Activated T-helper 17 cell treated with anti-CD3 and anti-CD28 coated beads, Interleukin-2, amount 50 U/mL, for 72 hours (primary cell): ENCODE measurements at places on chromosomes 6 and 20. TPM values are rescaled to one million over a fixed set of nuclear protein-coding genes. Genes with fewer than 3 reads are reported as not detected.

- ATAC-seq, result no peak
These were observed 39.0 kb upstream of the ANGPT4 start for GRCh38 chr20:955111-955510.

DNA sequence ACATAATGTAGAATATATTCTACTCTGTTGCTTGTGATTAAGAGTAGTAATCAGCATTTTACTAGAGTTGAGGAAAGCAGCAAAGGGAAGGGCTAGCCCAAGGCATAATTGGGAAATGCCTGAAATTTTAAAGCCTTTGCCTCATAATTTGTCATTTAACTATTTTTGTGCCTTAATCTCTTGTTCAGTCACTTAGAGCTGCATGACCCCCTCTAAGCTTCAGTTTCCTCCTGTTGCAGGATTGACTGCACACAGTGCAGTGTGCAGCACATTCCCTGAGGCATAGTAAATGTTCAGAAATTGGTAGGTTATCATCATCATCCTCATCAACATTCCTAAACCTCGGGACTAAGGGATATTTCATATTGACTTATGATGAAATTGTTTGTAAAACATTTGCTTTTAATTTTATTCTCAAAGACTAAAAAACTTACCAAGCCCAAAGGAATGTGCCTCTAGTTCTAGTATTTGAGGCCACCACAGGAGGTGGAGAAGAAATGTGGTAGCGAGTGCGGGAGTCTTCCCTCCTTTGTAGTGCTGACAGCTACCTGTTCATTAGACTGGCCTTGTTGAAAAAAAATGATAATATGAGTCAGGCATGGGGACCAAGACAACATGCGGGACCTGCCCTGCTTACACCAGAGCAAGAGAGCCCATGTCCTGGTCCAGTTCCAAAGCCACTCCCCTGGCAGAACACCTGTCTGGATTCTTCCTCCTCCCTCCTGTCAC lies 14.8 kb upstream of the TENT5A start:
- ATAC-seq, result no peak

DNA sequence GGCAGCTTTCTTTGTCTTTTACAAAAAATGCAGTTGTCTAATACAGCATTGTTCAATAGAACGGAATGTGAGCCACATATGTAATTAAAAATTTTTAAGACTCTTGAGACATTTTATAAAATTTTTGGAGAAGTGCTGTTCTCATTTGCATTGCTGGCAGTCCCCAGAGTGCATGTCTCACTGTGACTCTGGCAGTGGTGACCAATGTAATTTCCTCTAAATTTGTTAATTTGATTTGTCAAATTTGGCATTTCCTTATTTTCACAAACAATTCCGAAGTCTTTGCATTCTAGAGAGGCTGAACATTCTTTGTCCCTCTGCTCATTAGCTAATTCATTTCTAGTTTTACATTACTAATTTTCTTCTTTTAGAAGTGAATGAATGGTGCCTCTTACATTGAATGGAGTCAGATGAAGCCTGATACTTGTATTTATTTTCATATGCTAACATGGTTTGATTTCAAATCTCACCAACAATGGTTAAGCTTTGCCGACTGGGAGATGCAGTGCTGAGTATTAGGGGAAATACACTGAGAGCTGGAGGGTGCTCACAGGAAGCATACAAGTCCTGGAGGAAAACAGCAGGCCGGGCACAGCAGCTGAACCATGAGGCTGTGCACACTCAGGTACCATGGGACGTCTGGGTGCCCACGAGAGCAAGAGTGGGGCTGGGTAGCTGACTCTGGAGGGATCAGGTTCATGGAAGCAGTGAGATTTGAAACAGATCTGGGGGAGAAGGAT lies 68.5 kb upstream of the ARMC2 start:
- ATAC-seq, result no peak

Gene RPL7L1
- 116 TPM for total RNA-seq

GRCh38 chr6:157534977-157535339 lies 154.0 kb downstream of the ZDHHC14 start:
- ATAC-seq, result no peak
